Suppressor macrophage treated with lipopolysaccharide for 1 hour (primary cell): ENCODE measurements at places on chromosomes 7 and 10.

- DNase-seq: peak; percentile 43
These were observed 21.6 kb downstream of the FZD1 start for GRCh38 chr7:91285696-91286355.

GRCh38 chr7:14144538-14144937 is 155.1 kb upstream of the ETV1 start:
- DNase-seq: no peak

DNA sequence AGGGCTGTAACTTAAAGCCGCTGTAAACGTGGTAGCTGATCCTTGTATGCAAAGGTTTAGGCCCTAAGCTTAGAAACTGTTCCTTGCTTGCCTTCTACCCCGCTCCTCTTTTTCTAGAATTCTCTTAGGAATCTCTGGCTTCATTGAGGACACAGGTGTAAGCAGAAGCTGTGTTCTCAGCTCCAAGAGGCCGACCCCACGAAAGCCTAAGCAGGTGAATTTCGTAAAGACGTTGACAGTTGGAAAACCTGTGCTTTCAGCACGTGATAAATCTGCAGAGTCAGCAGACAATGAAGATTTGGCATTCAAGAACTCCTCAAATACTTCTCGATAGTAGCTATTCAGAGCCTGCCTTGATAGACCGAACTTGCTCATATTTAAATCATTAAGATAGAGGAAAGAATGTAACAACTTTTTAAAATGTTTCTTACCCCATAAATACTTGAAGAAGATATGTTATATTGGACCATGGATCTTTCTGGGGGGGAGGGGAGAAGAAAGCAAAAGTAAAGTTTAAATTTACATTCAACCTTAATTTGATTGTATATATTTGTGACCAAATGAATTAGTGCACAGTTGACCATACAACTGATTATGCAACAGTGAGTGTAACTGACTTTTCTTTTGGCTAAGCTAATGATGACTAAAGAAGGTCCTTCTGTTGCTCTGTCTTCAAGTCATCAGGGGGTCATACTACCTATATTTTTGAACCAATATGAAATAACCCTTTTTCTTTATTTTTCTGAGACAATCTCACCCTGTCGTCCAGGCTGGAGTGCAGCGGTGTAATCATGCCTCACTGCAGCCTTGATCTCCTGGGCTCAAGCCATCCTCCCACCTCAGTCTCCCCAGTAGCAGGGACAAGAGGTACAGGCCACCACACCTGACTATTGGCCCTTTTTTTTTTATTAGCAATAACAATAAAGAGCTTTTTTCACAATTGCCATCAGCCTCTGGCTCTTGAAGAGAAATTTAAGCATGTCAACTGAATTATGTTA is 1.2 kb upstream of the GDI2 start:
- DNase-seq: peak; percentile 32

GRCh38 chr7:135653340-135654080 is 8.8 kb upstream of the STMP1 start:
- DNase-seq: no peak

- DNase-seq: no peak
These were observed 164.7 kb upstream of the PLXDC2 start for GRCh38 chr10:19651549-19651948.

- DNase-seq: no peak
These were observed 90.3 kb upstream of the ADAM12 start for GRCh38 chr10:126478546-126478945.

- no peak for DNase-seq
These were observed 16.4 kb downstream of the ING3 start for GRCh38 chr7:120966961-120967360.

GRCh38 chr10:23294638-23295247 is 49.9 kb downstream of the C10orf67 start:
- peak; percentile 24 for DNase-seq

DNA sequence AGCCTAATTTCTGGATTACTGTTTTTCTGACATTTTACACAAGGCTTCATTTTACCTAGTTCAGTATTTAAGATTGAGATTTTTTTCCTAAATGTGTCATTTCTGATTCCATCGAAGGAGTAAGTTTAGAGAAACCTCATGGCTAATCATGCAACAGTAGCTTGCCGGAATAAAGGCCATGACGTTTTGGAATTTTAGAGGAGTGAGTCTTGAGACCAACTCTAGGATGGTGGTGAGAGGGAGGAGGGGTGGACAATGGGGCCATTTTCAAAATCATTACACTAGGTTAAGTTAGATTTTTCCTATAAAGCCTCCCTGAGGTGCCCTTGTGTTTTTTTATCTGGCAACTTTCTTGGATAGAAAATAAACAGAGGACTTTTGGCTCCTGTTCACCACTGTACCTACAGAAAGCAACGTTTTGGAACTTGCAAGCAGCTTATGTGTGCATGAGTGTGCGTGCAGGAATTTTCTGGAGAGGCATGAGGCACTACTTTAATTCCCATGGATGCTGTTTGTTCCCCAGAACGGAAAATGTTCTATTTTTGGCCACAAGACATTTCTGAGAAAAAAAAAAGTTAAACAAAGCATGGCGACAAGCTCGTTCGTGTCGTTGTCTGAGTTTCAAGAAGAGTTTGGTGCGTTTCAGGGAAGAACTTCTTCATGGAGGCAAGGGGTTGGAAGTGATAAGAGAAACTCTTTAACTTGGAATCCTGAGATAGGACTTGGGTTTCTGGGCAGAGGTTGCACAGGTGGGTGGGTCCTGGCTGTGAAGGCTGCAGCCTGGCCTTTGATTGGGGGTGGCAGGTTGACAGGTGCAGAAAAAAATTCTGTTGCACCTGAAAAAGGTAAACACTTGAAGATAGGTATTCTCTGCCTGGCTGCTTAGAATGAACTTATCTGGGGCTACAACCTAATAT is 178.1 kb downstream of the PTEN start:
- DNase-seq: no peak

GRCh38 chr7:155066417-155066950 is 3.6 kb upstream of the HTR5A start:
- DNase-seq: peak; percentile 3
